ENCODE measurements at places on chromosomes 16 and 17.

DNA sequence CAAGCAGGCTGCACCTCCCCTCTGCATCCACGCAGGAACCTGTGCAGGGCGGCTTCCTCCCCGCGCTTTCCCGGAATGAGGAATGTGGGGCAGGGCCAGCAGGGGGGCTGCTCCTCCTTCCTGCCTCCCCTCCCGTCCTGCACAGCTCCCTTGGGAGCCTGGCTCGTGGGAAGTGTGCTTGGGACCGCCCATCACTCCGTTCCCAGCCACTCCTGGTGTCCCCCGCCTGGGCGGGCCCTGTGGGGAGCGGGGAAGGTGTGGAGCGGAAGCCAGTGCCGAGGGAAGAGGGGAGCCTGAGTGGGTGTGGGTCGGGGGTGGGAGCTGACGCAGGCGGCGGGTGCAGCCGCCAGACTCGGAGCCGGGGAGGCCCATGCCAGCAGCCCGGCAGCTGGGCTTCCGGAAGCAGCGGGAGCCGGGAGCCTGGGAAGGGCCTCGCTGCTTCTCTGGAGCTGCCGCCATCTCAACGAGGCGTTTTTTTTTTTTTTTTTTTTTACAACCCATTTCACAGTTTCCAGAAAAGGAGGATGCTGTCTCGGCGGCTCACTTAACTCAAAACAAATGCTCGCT, 24.1 kb downstream of the BAHCC1 start:
- DNase-seq: no peak

DNA sequence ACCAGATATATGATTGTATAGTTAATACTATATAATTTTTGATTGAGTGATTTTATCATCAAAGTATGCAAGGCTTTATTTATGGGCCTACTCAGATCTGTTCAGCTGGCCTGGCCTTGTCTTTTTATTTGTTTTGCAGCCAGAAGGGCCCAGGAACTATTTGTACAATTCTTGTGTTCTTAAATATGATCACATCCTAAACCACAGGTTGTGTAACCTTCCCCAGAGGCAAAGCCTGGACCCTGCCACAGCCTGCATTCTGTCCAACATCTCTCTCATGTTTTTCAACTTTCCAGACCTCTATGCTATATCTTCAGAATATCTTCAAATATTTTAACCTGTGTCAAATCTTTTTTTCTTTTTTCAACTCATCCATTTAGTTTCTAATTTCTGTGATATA, 410.4 kb upstream of the MON1B start:
- no peak for DNase-seq

GRCh38 chr16:48013491-48013901, 142.3 kb downstream of the ABCC12 start:
- DNase-seq: no peak

- DNase-seq: no peak
Measured at GRCh38 chr16:78399384-78399783, 299.9 kb downstream of the WWOX start.

DNA sequence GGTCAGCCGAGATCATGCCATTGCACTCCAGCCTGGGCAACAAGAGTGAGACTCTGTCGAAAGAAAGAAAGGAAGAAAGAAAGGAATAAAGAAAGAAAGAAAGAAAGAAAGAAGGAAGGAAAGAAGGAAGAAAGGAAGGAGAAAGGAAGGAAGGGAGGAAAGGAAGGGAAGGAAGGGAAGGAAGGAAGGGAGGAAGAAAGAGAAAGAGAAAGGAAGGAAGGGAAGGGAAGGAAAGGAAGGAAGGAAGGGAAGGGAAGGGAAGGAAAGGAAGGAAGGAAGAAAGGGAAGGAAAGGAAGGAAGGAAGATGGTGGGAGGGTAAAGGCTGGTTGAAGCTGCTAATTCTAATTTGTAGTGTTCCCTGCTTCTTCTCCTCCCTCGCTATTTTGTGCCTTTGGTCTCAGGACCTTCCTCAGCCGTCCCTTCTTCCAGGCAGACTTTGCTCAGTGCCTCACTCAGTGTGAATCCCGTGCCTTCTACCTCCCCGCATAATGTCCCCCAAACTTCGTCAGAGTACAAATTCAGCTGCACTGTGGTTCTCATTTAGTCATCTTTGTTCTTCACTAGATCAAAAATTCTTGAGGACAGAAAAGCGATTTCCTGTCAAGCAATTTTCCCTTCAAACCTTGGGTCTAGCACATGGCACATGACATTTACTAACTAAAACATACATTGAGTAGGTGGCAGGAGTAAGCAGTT, 31.1 kb upstream of the PAFAH1B1 start:
- DNase-seq: no peak
